ENCODE measurements at places on chromosomes 5 and 9. TPM values are rescaled to one million over a fixed set of nuclear protein-coding genes. Genes with fewer than 3 reads are reported as not detected.

Gene RNF130
- not detected for total RNA-seq

Gene VCP
- total RNA-seq: 200 TPM

Gene ANKH
- total RNA-seq: 80.4 TPM

Gene TNFSF15
- 0.09 TPM for total RNA-seq

Gene ANGPTL2
- total RNA-seq: not detected

Gene KIF24
- 13.9 TPM for total RNA-seq

Gene CDH9
- total RNA-seq: not detected

Gene FYB1
- total RNA-seq: not detected

Gene FOXD4L5
- 1.5 TPM for total RNA-seq

GRCh38 chr5:90131383-90132133 is 278.0 kb downstream of the CETN3 start:
- no peak for DNase-seq

GRCh38 chr5:57318251-57318650 is 144.4 kb downstream of the GPBP1 start:
- no peak for DNase-seq

GRCh38 chr9:94210616-94211603 is 48.2 kb upstream of the ZNF169 start:
- no peak for DNase-seq

DNA sequence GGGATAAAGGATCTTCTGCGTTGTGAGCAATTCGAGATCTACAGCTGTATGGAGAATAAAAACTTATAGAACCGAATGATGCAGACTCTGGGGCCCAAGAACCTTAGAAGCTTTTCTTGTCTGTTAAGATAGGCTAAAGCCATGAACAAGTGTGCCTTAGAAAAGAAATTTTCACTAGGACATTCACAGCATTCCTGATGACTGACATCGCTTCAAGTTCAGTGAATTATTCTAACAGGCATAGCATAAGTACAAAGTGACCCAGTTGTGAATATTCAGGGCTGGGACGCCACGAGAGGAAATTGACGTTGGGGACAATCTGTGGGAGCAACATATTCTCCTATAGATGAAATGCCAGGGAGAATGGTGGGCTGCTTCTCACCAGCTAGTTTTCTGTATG is 32.0 kb upstream of the PANK3 start:
- no peak for DNase-seq

DNA sequence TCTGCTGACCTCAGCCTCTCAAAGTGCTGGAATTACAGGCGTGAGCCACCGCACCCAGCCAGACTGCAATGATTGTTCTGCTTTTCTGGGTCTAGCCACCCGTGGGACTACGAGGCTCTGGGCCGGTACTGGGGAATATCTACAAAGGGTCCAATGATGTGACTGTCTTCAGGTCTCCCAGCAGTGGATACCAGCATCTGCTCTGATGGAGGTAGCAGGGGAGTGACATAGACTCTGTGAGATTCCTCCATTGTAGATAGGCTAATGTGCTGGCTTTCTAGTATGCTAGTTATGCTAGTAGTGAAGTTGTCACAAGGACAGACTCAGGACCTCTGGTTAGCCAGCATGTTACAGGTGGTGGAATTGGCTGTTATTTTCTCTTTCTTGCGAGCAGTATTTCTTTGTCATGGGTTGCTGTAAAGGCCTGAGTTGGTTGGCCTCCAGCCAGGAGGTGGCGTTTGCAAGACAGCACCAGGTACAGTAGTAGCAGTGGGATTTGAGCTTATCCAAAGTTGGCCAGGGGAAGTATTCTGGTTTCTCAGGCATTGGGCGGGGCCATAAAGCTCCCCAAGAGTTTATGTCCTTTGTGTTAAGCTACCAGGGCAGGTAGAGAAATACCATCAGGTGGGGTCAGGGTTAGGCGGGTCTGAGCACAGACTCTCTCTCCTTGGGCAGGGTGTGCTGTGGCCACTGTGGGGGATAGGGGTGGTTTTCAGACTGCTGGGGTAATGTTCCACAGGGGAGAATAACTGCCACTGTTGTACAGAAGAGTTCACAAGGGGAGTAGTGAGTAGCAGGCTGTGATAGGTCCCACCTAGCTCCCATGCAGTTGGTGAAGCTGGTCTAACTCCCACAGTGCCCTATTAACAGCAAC is 105.2 kb downstream of the SGCD start:
- DNase-seq: no peak

GRCh38 chr5:142670804-142671203 is 15.1 kb downstream of the FGF1 start:
- no peak for DNase-seq

DNA sequence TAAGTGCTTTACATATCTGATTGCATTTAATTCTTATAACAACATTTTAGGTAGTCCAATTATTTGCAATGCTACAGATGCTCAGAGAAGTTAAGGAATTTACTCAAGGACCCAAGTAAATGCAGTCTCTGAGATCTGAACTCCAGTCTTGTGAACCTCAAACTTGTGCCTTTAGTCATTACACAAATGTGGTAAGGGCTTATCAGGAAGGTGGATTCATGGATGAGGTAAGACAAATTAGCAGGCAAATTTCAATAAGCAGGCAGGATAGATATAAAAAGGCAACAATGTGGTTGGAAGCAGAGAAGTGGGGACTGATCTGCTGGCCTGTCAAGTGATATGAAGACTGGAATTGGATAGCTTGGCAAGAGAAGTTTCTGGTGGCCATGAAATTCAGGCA is 29.5 kb downstream of the HMHB1 start:
- DNase-seq: no peak

- DNase-seq: peak; percentile 64
Measured at GRCh38 chr5:34898258-34898895, 16.9 kb downstream of the RAD1 start.

DNA sequence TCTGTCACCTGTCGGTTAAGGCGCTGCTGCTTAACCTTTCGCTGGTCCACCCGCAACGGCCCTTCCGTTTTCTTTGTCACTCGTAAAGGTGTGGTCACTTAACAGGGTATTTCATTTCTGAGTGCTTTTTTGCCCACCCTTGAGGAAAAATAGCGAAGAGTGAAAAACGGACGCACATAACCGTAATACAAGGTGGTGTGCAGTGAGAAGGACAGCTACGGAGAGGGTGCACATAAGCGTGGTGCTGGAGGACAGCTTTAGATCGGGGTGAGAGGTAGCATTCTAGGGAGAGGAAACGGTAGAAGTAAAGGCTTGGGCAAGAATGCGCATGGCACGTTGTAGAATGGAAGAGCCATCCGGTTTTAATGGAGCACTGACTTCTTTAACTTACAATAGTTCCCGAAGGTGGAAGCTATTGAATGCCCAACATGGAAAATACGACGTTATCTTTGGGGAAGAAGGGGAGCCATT is 761 bp downstream of the CCT5 start:
- DNase-seq: peak; percentile 49

- no peak for DNase-seq
Measured at GRCh38 chr5:58999804-59000203, 416.9 kb downstream of the RAB3C start.

DNA sequence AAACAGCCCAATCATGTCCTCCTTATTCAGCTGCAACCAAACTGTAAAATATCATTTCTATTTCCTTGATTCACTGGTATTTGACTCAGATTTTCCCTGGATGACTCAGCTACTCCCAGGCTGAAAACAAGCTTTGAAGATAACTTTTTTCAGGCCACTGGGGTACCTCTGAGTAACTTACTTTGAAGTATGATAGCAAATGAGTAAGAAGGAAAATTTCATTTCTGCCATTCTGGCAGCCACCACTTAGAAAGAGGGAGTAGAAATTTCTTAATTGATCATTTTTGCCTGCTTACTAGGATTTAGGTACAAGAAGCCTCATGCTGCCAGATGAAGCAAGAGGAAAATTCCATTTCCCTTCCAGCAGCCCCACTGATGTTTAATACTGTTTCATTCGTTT is 247.4 kb downstream of the PRELID2 start:
- DNase-seq: no peak

GRCh38 chr5:7094626-7095025 is 301.3 kb upstream of the ADCY2 start:
- DNase-seq: peak; percentile 4

All from OCI-LY7 (cell line).